ENCODE measurements at places on chromosomes 7 and 10. TPM values are rescaled to one million over a fixed set of nuclear protein-coding genes. Genes with fewer than 3 reads are reported as not detected.

GRCh38 chr7:52447581-52448180, 587.8 kb upstream of the POM121L12 start:
- DNase-seq: no peak

DNA sequence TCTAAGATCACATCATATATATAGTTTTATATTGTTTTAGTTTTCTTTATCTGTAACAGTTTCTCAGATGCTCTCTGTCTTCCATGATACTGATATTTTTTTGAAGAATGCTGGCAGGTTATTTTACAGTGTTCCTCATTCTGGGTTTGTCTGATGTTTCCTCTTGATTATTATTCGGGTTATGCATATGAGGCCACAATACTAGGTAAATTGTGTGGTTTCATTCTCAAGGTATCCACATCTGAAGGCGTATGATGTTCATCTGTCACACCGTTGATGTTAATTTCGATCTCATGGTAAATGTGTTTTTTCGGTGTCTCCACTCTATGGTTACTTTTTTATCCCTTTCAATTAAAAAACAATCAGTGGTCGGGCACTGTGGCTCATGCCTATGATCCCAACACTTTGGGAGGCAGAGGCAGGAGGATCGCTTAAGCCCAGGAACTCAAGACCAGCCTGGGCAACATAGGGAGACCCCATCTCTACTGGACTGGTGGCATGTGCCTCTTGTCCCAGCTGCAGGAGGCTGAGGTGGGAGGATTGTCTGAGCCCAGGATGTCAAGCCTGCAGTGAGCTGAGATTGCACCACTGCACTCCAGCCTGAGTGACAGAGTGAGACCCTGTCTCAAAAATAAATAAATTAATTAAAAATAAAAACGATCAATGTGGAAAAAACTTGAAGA, 108.9 kb downstream of the TPST1 start:
- DNase-seq: no peak

ZDHHC6 gene
- 35.7 TPM for total RNA-seq

UTF1 gene
- 1.9 TPM for total RNA-seq

GRCh38 chr7:1576521-1577253, 6.9 kb upstream of the PSMG3 start:
- peak; percentile 92 for DNase-seq

GRCh38 chr10:77622889-77623291, 14.7 kb downstream of the KCNMA1 start:
- DNase-seq: no peak

FAM20C gene
- total RNA-seq: 46.8 TPM

- DNase-seq: peak; percentile 14
Measured at GRCh38 chr7:155935726-155936125, 123.5 kb upstream of the SHH start.

DNA sequence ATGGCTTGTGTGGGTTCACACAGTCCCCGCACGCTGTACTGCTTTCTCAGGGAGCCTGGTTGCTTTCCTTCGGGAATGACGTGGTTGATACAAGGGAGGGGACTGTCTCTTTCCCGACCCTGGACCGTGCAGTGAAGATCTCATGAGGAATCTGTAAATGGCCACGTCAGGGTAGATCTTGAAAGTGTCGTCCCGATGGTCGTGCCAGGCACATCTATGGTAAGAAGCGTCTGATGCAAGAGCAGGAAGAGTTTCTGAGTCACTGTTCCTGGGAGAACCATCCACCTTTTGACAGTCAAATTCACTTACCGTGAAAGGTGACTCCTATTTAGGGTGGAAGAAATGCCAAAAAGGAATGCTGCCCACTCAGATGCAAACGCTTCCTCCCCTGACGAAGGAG, 500.4 kb downstream of the PTPRN2 start:
- DNase-seq: no peak

Data from endodermal cell (in vitro differentiated cells).